Fibroblast of skin of left quadriceps (primary cell): ENCODE measurements at places on chromosomes 11 and 22.

- no peak for DNase-seq
Observed at GRCh38 chr11:61736310-61736709, 16.1 kb upstream of the MYRF start.

DNA sequence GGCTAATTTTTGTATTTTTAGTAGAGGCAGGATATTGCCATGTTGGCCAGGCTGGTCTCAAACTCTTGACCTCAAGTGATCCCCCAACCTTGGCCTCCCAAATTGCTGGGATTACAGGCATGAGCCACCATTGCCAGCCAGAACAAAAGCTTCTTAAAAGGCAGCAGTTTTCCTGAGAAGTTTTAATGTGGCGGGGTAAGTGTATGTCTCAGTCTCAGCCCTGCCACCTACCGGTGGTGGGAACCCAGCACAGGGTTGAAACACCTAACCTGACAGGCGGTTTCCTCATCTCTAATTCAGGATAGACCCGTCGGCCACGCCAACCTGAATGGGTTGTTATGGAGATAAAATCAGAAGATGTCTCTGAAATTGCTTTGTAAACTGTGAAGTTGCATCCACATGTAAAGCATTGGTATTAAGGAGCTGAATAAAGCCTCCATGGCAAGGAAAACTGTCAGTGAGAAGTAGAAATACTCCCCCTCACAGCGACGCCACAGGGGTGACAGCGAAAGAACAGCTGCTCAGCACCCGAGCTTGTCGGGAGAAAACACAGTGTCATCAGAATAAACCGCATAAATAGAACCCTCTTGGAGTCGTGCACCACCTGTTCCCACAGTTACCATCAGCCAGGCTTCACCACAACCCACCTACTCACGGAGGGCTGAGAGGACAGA is 165.9 kb upstream of the NCAM1 start:
- DNase-seq = no peak

DNA sequence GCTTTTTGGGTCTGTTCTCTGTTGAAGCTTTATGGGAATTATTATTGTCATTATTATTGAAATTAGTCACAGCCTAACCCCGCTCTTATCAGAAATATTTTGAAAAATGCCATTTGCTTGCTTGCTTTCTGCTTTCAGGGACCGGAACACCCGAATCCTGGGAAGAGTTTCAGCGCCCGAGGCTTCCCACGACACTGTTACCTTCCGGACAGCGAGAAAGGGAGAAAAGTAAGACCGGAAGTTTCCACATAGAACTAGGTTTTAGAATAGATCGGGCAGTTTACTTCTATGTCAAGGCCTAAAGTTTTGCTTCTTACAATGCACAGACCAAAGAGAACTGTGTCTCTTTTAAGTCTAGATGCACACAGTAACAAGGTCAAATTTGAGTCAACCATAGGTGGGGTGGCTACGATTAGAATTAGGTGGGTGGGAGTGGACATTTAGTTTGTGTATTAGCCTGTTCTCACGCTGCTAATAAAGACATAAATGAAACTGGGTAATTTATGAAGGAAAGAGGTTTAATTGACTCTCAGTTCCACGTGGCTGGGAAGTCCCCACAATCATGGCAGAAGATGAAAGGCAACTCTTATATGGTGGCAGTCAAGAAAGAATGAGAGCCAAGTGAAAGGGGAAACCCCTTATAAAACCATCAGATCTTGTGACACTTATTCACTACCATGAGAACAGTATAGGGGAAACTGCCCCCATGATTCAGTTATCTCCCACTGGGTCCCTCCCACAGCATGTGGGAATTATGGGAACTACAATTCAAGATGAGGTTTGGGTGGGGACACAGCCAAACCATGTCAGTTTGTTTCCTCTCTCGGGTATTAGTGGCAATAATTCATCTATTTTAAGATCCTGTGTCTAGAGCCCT is 12.9 kb downstream of the MPEG1 start:
- DNase-seq = no peak

GRCh38 chr11:83721263-83721662 is 435.1 kb upstream of the CCDC90B start:
- DNase-seq = no peak
